ENCODE measurements at places on chromosomes 16 and 17. TPM values are rescaled to one million over a fixed set of nuclear protein-coding genes. Genes with fewer than 3 reads are reported as not detected.

DNA sequence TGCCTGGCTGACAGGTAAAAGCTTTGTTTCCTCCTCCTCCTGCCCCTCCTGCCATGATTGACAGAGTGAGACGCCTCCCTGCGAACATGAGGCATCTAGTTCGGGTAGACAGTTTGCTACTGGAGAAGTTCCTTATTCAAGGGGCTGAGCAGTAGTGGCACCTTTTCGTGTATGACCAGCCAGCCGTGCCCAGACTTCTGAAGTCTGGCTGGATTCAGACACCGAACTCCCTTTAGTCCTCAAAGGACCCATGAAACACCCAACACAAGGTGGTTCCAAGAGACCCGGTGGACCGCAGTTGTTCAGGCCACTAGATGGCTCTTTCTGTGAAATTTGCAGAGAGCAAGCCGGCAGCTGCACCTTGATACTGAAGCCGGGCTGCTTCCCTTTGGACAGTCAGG is 192.8 kb downstream of the XYLT1 start:
- DNase-seq, result no peak

DNA sequence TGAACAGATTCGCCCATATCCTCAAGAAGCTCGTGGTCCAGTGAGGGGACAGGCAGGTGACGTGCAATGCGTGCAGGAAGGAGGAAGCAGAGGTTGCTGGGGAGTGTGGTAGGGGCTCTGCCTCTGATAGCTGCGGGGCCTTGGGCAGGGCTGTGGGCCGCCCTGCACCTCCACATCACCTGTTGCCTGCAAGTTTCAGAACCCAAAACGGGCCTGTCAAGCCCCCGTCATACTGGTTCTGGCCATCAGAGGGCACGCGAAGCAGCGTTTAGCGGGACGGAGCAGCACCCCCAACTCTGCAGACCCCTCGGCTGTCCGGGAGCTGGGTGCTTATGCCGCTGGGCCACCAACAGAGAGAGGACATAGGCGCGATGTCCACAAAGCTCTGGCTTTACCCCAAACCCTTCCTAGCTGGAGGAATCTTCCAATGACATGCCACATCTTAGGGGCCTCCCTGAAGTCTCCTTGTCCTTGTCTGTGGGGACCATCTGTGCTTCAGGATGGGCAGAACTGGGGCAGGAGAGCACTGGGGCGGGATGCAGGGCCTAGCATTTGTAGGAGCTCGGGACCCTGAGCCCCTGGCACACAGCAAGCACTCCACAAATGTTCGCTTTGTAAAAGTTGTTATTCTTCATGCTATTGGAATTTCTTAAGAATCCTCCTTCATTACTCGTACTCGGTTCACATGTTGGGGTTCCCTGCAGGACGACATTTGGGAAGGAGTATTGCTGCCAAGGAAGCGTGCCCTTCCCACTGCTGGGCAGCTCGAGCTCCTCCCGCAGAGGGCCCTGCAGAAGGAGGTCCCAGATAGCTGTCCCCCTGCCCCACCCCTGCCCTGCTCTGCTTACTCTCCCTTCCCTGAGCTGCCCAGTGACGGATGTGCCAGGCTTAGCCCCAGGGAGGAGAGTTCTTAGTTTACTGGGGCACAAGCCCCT is 64.3 kb downstream of the CNGB1 start:
- no peak for DNase-seq

DNA sequence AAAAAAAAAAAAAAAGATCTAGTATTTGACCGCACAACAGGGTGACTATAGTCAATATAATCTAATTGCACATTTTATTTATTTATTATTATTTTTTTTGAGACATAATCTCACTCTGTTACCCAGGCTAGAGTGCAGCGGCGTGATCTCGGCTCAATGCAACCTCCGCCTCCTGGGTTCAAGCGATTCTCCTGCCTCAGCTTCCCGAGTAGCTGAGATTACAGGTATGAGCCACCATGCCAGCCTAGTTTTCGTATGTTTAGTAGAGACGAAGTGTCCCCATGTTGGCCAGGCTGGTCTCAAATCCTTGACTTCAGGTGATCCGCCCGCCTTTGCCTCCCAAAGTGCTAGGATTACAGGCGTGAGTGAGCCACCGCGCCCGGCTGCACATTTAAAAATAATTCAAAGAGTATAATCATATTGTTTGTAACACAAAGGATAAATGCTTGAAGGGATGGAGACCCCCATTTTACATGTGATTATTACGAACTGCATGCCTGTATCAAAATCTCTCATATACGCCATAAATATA is 794 bp downstream of the ANKS3 start:
- no peak for DNase-seq

- DNase-seq, result no peak
Measured at GRCh38 chr16:73289232-73289631, 241.3 kb upstream of the ZFHX3 start.

DNA sequence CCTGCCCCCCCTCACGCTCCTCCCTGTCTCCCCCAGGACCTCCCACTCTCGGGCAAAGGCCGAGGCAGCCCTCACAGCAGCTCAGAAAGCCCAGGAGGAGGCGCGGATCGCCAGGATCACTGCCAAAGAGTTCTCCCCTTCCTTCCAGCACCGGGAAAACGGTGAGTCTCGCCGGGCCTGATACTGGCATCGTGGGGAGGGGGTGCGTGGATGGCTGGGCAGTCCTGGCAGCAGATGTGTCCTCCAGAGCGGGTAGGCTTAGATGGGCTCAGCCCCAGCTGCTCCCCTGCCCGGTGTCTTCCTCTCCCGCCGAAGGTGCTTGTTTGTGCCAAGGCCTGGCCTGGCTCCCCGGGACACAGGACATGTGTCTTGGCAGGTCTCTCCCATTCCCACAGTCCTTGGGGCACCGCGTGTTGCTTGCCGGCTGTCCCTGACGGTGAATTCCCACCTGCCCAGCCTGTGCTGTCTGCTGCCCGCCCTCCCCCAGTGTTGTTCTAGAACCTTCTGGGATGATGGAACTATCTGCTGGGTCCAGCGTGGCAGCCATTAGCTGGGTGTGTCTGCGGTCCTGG is 81.6 kb downstream of the KLHDC4 start:
- no peak for DNase-seq

MYH10 gene
- 2.3 TPM for polyA plus RNA-seq

DNA sequence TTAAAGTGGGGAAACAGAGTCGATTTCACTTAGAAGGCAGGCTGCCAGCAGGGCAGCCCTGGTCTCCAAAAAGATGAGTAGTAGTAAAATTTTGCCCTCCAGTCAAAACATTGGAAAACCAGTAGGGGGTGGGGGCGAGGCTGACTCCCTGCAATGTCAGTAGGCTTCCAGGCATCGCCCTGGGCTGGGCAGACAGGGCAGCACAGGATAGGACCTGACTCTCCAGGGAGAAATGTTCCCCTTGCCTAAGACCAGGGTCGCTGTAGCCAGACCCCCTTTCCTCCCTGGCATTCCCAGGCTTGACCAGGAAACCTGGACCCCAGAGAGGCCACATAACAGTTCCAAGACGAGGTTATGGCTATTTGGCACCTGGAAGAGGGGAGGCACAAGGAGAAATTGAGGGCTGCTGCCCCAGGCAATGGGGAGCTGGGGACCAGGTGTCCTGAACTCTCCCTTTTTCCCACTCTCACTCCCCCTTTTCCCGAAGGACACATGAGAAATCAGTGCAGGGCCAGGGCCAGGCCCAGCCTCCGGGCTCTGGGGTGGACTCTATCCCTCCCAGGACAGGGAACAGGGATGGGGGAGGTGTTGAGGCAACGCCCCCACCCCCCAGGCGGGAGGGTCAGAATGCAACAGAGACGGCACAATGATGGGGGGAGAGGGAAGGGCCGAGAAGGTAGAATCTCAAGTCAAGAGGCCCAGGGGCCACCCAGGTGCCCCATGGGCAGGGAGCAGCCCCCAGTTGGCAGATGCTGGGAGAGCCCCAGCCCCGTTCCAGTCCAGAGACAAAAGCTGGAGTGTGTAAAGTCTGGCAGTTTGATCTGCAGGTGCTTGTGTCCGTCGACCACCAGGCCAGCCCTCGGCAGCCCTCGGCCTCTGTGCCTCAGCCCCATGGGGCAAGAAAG is 4.5 kb upstream of the SAMD14 start:
- no peak for DNase-seq

DNA sequence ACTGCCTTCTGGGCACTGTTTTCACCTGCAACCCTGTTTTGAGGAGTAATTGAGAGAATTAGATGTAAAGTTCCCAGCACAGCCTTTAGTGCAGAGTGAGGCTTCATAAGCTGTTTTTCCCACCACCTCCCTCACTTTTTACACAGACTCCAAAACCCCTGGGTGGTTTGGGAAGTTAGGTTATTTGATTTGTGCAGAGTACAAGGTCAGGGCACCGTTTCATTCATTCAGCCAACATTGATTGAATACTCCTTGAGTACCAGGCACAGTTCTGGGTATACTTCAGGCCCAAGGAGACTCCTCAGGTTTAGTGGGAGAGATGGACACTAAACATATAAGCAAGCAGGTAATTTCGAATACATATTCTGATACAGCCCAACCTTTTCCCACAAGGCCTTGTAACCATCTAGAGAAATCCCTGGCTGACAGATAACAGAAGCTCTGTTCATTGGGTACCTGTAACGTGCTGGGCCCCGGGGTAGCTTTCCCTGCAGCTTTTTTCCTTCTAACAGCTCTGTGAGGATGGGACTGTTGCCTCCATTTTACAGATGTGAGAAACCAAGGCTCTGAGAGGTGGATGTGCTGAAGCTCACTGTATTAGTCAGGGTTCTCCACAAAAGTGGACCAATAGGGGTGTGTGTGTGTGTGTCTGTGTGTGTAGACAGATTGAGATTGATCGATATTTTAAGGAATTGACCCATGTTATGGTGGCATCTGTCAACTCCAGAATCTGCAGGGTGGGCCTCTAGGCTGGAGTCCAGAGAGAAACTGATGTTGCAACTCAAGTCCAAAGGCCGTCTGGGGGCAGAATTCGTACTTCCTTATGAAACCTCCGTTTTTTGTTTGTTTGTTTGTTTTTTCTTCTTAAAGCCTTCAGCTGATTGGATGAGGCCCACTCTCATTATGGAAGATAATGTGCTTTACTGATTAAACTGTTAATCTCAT is 234.7 kb downstream of the SNX29 start:
- DNase-seq, result no peak

- no peak for DNase-seq
Measured at GRCh38 chr16:9499941-9500593, 408.6 kb downstream of the HAPSTR1 start.

- no peak for DNase-seq
Measured at GRCh38 chr17:11554042-11554441, 44.2 kb upstream of the DNAH9 start.

- no peak for DNase-seq
Measured at GRCh38 chr17:58498177-58498828, 10.1 kb upstream of the HSF5 start.

EEF2K gene
- 3.1 TPM for polyA plus RNA-seq

DNA sequence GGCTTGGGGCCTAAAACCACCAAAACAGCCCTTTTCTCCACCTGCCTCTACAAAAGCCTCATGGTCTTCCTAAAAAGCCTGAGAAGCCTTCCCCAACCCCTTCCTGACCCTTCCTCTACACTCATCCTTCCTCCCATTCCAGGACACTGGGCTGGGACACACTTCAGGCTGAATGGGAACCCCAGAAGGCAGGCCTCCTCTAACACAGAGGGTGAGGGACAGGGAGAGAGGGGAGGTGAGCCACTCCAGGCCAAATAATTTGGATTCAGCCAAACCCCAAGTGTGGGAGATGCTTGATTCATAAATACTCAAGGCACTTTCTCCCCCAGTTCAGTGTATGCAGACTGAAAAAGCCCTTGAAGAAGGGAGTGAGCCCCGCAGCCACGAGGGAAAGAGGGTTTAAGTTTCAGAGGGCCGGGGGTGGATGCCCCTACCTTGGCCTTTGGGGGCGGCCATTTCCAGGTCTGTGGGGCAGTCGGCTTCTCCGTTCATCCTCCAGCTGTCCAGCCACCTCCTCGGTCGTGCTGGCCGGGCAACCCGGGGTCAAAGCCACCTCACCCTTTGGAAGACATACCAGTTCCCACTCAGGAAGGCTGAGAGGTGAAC is 1.6 kb downstream of the UBTF start:
- DNase-seq, result no peak

DNA sequence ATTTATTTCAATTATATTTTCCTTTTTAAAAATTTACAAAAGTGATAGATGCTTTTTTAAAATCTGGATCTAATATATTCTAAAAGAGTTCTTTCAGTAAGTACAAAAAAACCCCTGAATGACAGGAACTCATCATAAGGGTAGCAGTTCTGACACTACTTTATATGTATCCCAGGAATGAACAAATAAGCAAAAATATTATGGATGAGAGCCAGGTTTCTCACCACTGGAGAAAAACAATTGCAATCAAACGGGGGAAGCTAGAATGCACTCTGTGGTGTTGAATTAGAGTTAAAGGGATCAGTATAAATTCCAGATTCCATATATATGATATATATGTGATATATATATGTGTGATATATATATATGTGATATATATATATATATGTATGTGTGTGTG is 23.2 kb upstream of the NDRG4 start:
- DNase-seq, result no peak

DNA sequence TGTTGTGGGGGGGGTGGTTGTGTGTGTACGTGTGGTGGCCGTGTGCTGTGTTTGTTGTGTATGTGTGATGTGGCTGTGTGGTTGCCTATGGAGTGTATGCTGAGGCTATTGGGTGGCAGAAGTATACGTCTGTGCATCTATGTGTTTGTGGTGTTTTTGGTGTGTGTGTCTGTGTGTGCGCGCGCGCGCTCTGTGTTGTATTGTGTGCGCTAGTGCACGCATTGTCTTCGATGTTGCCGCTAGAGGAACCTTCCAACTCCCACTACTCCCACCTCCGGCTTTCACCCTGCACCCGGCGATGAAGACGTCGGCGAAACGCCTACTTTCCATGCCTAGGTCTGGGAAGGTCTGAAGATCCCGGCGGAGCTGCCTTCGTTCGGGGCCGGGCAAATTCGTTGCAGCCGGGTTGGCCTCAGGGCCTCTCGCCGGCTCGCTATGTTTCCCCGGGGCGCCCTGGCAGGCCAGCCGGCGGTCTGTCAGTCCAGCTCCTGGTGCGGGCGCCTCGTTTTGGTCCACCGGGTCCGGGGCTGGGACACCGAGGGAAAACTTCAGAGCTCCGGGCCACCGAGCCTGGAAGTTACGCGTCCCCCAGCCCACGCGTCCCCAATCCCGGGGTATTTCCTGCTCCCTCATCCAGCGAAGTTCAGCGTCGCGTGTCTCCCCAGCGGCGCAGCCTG is 5.2 kb upstream of the DLX4 start:
- DNase-seq, result no peak

- no peak for DNase-seq
Measured at GRCh38 chr16:64982581-64982980, 139.3 kb downstream of the CDH11 start.

DNA sequence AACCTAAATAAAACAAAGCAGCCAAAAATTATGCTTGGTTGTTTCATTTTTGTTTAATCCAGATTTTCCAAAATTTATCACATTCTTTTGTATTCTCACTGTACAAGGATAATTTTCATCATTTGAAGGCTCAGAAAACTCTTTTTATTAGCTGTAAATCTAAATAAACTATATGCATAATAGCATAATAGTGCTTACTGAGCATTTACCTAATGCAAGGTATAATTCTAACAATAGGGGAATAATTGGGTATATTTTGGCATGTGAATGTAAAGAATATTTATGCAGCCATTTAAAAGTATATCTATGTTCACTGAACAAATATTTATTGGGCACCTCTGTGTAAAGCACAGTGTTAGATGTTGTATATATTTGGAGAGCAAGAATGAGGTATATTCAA is 17.0 kb downstream of the PALB2 start:
- DNase-seq, result no peak

SLFN12L gene
- 13.6 TPM for polyA plus RNA-seq
